ENCODE measurements at places on chromosomes 6 and 20. TPM values are rescaled to one million over a fixed set of nuclear protein-coding genes. Genes with fewer than 3 reads are reported as not detected.
A peak's percentile ranks its signal among the peaks of the same experiment; 100 is the strongest.

DNA sequence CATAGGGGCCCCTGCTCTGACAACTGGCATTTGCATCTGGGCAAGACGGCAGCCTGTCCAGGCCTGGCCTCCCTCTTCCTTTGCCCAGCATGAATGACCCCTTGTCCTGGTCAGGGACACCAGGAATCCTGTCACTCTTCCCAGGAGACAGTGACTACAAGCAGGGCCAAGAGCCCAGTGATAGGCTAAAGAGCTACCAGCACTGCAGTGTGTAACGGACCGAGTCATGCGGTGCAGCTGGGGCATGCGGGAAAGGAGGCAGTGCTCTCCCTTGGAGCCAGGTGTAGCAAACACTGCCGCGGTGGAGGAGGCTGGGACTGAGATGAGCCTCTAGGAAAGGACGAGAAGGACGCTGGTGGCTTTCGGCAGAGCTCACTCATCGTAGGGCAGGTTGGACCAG, 38.7 kb upstream of the DSP start:
- no peak overlapping the region for H3K27ac ChIP-seq
- DNase-seq: no peak
- H3K36me3 ChIP-seq: no peaks in the 10 kb centered on the region
- H3K27me3 ChIP-seq: no peaks in the 10 kb centered on the region

- no peaks in the 10 kb centered on the region for H3K4me1 ChIP-seq
- no peak overlapping the region for H3K27ac ChIP-seq
- peaks cover 3% of the 10 kb centered on the region for H3K27me3 ChIP-seq
Observed at GRCh38 chr6:169986171-169986847, 234.9 kb downstream of the ERMARD start.

DNA sequence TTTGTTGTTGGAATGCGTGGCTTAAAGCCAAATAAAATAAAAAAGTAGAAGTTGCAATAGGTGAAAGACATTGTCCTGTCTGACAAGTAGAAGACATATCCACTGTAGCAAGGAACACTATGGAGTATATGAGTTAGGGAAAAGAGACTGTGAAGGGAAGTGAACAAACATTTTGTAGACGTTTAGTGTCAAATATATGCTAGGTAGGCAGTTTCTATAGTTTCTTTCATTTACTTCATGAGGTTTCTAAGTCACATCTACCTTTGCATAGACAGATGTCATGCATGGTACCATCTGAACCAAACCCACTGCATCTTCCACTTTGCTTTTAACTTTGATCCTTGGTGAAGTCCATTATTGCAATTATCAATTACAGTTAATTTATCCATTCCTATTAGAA, 9.9 kb downstream of the PRIM2 start:
- DNase-seq: no peak
- peaks cover 63% of the 10 kb centered on the region for H3K36me3 ChIP-seq
- no peak overlapping the region for H3K27ac ChIP-seq
- H3K4me1 ChIP-seq: no peaks in the 10 kb centered on the region
- no peaks in the 10 kb centered on the region for H3K27me3 ChIP-seq

- H3K4me1 ChIP-seq: peaks cover 76% of the 10 kb centered on the region
- DNase-seq: no peak
- H3K4me3 ChIP-seq: no peak overlapping the region
- no peaks in the 10 kb centered on the region for H3K27me3 ChIP-seq
- no peaks in the 10 kb centered on the region for H3K36me3 ChIP-seq
- peak overlapping the region; percentile 97 for H3K27ac ChIP-seq
Observed at GRCh38 chr6:22149501-22150367, 147.1 kb downstream of the PRL start.

TSBP1 gene
- not detected for total RNA-seq

DNAH8 gene
- not detected for total RNA-seq

PNPLA1 gene
- total RNA-seq: 0.14 TPM

SSTR4 gene
- total RNA-seq: not detected

Data from mesothelial cell of epicardium (in vitro differentiated cells).